ENCODE measurements at places on chromosomes 3 and 15.

GRCh38 chr15:70016511-70016994, 81.2 kb downstream of the TLE3 start:
- no peak for DNase-seq

DNA sequence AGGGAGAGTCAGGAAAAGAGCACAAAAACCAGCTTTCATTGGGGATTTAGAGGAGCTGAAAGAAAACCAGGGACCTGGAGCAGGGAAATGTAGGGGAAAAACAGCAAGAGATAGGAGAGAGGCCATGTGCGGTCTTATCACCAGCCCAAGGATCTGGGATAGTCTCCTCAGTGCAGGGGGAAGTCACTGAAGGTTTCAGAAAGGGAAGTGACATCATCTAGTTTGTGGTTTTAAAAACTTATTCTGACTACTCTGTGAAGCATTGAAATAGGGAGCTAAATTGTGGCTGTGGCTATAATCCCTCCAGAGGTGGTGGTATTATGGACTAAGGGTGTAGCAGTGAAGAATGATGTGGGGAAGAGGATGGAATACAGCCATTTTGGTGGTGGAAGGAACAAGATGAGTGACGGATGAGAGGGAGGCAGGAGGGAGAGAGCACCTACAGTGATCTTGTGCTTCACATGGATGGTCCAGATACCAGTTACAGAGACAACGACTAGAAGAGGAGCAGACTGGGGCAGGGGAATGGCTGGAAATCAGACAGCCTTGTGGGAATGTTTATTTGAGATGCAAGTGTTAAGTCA, 72.7 kb downstream of the HMG20A start:
- no peak for DNase-seq

DNA sequence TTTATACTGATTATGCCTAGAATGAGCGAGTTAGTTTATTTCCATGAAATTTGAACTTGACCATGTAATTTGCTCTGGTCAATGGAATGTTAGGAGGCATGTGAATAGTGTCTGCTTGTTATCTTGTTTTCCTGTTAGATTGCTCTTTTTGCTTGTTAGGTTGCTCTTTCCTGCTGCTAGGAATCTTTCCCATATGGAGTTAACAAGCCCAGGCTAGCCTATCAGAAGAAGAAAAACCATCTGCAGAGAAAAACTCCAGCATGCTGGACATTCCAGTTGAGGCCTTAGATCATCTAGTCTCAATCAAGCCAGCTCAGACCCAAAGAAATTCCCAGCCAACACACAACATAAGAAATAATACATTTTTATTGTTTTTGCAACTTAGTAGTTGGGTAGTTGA, 470.2 kb upstream of the AGTR1 start:
- no peak for DNase-seq

- DNase-seq = no peak
Observed at GRCh38 chr15:27412415-27412814, 441.4 kb downstream of the GABRG3 start.

- DNase-seq = no peak
Observed at GRCh38 chr3:192819001-192819569, 91.7 kb upstream of the FGF12 start.

DNA sequence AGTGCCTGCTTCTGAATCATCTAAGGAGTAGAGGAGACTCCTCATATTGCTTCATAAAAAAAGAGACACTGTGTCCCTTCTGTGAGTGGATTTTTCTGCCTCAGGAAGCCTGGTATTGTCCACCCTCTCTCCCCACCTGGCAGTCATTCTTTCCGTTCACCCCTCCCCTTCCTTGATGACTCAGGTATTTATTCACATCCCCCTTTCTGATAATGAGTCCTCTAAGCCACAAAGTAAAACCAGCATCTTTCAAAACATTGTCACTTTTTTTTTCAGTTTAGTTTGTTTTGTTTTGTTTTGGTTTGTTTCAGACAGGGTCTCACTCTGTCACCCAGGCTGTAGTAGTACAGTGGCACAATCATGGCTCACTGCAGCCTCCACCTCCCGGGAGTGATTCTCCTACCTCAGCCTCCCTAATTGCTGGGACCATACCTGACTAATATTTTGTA, 65.2 kb upstream of the UBE2E1 start:
- DNase-seq = no peak

GRCh38 chr3:43239755-43240154, 46.6 kb upstream of the SNRK start:
- DNase-seq = no peak

DNA sequence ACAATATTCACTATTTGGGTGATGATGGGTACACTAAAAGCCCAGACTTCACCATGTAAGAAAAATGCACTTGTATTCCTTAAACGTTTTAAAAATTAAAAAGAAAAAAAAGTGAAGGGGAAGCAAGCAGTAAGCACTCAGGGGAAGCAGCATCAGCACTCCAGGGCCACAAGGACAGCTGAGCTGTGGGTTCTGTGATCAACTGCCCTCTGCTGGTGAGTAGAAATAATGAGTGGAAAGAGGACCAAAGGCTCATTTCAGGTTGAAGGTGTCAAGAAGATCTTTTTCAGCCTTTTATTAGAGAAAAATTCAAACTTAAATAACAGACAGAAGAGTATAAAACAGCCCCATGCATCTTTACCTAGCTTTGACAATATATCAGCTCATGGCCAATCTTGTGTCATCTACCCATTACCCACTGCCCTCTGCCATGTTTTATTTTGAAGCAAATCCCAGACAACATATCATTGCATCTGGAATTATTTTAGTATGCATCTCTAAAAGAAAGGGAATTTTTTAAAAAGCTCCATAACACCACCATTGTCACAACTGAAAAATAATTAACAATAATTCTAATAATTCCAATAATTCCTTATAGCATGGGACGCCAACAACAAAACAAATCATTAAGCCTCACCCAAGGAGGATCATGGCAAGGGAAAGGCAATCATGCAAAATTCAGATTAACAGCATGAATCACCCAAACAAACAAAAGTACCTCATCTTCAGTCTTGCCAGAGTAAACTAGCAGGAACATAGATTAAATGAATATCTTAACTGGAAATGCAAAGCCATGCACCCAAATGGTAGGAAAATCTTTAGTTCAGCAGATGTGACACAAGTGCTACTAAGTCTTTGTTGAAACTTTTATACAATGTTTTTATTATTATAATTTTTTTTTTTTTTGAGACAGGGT, 42.5 kb downstream of the TAMM41 start:
- no peak for DNase-seq

- no peak for DNase-seq
Observed at GRCh38 chr3:149247008-149247710, 25.5 kb upstream of the CP start.

GRCh38 chr3:25433868-25434267, 5.8 kb downstream of the RARB start:
- no peak for DNase-seq

DNA sequence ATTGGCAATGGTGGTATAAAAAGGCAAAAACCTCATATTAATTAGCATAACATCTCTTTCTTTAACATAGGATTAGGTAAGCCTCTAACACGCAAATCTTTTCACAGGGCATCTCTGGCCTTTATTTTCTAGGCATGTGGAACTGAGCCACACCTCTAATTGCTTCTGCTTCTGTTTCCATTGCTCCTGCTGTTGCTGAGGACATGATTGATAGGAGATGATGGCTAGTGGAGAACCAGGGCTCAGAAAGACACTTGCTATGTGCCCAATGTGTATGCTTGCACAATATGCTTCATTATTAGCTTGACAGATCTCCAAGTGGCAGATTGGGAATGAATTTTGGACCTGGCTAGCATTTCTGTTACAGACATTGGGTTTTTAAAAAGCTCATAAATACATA, 114.5 kb downstream of the EPHA3 start:
- no peak for DNase-seq

- DNase-seq = no peak
Observed at GRCh38 chr3:39972508-39972907, 163.1 kb downstream of the MYRIP start.
